ENCODE measurements at places on chromosomes 5 and 9.

DNA sequence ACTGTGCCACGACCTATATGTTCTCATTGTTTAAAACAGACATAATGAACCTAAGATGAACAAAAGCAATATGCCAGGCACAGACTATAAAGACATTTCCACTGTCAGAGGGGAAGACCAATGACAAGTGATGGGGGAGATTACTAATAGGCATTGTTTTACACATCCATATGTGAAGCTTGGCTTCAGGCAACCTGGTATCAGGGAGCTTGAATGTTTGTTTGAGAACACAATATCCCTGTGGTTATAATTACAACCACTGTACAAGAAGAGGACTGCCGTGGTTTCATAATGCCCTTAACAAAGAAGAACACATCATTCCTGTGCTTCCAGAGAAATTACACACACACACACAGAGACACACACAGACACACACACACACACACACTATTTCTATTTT lies 385.7 kb downstream of the BNC2 start:
- DNase-seq, result no peak

GRCh38 chr9:133354766-133355165 lies 1.5 kb downstream of the SURF1 start:
- no peak for DNase-seq

GRCh38 chr9:121455527-121456239 lies 44.0 kb downstream of the GGTA1 start:
- DNase-seq, result peak; percentile 1

GRCh38 chr5:126248611-126249010 lies 174.6 kb upstream of the GRAMD2B start:
- no peak for DNase-seq

DNA sequence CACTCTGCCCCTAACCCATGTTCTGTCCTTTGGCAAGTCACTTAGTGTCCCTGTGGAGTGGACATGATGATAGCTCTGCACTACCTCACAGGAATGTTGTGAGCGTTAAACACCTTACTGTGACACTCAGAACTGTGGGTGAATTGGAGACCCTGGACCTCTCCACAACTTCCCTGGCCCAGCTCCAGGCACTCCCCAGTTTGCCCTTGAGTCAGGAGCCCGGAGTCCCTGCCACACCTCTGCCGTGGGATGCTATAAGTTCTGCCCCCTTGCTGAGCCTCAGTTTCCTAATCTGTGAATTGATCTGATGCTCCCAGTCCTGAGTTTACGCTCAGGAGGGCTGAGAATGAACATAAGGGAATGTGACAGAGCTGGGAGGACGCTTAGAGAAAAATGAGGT lies 34.4 kb downstream of the GSN start:
- no peak for DNase-seq

DNA sequence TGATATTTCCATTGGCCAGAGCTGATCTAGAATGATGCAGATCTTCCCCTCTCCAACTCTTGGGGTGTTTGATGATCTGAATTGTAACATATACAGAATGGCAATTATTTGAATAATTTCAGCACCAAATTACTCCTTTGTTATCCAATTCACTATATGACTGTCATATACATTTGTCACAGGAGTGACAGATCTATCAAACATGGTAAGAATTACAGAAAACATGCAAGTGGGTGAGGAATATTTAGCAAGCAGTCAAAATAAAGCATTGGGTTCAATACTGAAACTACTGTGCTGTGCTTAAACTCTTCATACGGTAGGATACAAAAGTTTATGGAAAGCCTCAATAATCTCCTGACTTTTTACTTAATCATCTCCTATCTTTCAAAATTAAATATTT lies 8.8 kb downstream of the MPDZ start:
- no peak for DNase-seq

DNA sequence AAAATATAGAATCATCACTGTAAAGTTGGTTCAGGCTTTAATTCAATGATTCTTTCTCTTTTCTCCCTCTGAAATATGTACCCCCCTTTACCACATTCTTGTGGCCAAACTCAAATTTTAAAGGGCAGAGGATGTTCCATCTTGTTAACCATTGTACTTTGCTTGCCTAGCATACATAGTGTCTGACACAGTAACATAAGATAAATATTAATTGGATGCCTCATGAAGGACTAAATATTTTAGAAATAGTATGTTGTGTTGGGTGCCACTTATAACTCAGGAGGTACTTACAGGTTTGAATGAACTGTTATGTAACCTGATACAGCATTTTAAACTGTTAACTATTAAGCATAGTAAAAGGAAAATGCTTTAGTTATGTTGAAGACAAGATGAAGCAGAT lies 71.5 kb downstream of the NIPBL start:
- DNase-seq, result no peak

DNA sequence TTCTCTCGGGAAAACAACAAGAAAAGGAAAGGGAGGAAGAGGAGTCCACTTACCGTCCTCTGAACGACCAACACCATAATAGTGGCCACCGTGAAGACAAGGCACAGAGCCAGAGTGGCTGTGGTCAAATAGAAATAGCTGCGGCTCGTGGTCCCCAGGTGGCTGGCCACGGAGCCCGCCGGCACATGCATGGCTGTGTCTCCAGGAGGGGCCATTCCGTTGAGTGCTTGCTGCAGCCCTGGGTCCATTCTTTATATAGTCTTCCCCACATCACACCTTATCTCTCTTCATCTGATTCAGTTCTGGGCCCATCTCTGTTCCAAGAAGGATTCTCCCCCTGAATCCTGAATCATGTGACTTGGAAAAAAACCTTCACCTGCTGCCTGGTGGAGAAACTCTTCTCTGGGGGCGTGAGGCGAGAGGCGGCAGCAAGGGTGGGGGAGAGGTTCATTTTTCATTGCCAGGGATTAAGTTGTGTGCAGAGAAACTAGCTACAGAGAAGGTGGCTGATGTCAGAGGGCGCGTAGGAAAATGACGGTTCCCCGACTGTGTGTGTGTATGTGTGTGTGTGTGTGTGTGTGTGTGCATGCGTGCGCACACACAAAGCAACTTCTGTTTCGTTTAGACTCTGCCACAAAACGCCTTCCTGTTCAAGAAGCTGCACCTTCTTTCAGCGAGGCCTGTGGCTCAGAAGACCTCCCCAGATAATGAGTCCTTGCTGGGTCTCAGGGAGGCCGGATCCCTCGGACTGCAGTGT lies at the start of gene TNFSF8:
TNFSF8 (minus strand) TSS at position 536 of the 757 bp plus-strand sequence; CDS start at position 248, 288 bp downstream.
- peak; percentile 21 for DNase-seq

DNA sequence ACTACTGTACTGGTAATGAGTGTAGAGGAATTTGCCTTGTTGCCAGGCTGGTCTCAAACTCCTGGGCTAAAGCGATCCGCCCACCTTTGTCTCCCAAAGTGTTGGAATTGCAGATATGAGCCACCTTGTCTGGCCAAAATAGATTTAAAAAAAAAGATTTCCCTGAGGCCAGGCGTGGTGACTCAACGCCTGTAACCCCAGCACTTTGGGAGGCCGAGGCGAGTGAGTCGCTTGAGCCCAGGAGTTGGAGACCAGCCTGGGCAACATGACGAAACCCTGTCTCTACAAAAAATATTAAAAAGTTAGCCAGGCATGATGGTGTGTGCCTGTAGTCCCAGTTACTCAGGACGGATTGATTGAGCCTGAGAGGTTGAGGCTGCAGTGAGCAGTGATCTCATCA lies 62.5 kb downstream of the IPO11 start:
- no peak for DNase-seq

- no peak for DNase-seq
These were observed 435.4 kb upstream of the GRAMD2B start for GRCh38 chr5:125987677-125988255.

GRCh38 chr5:76867827-76868693 lies 18.2 kb downstream of the S100Z start:
- DNase-seq, result peak; percentile 44

DNA sequence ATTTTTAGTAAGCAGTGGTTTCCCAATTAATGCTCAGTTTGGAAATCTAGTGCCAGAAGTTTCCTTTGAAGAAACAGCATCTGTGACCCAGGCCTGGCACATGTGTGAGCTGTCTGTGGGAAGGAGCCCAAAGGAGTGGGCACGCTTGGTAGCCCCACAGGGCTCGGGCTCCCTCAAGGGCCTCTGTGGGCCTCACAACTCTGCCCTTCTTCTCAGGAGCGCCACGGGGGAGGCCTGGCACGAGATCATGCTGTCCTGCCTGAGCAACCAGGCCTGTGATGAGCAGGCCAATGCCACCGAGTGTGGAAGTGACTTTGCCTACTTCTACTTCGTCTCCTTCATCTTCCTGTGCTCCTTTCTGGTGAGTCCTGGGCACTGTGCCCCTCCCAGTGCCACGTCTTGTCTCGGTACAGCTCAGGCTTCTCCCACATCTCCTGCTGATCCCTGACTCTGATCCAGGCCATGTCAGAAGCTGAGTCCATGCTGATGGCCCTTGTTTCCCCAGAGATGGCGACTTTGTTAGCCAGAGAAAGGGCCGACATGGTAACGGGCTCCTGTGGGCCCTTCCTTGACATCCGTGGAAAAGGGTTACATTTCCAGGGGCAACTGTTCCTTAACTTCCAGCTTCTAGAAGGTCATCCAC lies 200.4 kb downstream of the CACNA1B start:
- DNase-seq, result no peak

DNA sequence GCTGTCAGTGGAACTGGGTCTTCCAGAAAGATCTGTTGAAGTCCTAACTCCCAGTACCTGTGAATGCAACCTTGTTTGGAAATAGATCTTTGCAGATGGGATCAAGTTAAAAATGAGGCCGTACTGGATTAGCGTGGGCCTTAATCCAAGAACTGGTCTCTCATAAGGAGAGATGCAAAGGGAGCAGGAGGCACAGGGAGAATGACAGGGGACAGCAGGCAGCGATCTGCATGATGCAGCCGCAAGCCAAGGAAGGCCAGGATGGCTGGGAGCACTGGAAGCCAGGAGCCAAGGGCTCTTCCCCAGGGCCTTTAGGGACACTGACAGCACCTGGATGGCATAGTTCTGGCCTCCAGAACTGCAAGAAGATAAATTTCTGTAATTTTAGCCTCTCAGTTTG lies 114.4 kb downstream of the ICE1 start:
- DNase-seq, result no peak

- no peak for DNase-seq
These were observed 70.1 kb upstream of the NXNL2 start for GRCh38 chr9:88464851-88465250.

DNA sequence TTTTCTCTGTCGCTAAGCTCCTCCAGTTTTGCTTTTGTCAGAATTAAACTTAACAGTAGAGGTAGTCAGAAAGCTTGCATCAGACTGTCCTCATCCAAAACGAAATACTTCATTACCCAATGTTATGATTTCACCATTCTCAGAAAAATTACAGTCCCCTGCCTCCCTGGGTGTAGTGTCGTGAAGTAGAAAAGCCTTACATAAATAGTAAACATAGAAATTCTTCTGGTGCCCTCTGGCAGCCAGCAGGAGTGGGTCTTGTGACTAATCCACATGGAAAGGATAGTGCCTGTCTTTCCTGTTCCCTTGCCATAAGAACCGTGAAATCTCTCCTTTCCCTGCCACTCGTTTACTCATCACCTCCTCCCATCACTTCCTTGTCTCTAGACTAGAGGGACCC lies 230.6 kb downstream of the GNA14 start:
- no peak for DNase-seq

GRCh38 chr5:127290019-127290945 lies at the start of gene MEGF10:
TSS of gene MEGF10 (plus strand) at chr5:127290796. CDS start at chr5:127331309, 40,513 bp downstream.
- DNase-seq, result no peak

Measured in stimulated activated CD8-positive, alpha-beta memory T cell treated with anti-CD3 and anti-CD28 coated beads, Interleukin-15, amount 100 ng/mL, for 1 hour (primary cell).